ENCODE measurements at places on chromosomes 16 and 17. TPM values are rescaled to one million over a fixed set of nuclear protein-coding genes. Genes with fewer than 3 reads are reported as not detected.

The GAST gene
- not detected for total RNA-seq

DNA sequence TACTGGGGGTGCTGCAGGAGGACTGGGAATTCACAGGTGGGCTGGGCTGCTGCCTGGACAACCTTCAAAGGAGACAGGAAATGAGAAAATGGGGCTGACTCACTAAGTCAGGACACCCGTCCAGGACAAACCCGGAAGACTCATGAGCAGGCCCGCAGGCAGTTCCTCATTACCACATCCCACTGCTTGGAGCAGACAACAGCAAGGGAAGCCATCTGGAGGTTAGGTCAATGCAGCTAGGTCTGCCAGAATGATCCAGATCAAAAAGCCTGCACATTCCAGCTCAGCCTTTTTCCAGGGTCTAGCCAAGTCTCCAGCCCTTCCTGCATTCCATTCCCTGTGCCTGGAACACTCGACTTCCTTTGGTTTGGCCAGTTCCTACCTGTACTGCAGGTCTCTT is 536.5 kb upstream of the CDH11 start:
- peak; percentile 91 for DNase-seq

DNA sequence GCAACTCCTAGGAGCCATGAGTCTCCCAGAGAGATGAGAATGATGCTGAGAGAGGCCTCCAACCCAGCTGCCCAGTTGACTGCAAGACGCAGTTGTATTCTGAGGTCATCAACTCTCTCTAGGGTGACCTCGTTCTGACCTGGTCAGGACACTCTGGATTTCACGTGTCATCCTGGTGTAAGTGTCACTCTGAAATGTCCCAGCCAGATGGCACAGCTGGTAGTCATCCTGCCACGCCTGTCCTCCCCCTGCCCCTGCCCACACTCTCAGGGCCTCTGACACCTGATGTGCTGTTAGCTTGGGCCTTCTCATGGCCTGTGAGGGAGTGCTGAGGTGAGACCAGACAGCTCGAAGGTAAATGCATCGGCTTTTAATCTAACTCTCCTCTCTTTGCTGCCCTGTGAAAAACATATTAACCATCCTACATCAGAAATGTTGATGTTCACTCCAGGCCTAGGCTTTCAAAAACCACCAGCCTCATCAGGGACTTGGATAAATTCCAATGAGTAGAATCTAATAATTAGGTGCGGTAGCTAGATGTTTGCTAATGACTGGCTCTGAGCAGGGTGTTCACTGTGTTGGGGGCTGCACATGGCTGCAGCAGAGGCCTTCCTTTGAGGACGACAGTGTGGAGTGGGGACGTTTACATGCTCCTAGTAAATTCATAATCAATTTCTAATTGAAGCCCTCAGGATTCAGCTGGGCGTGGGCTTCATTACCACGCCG is 13.8 kb downstream of the MLYCD start:
- DNase-seq = no peak

DNA sequence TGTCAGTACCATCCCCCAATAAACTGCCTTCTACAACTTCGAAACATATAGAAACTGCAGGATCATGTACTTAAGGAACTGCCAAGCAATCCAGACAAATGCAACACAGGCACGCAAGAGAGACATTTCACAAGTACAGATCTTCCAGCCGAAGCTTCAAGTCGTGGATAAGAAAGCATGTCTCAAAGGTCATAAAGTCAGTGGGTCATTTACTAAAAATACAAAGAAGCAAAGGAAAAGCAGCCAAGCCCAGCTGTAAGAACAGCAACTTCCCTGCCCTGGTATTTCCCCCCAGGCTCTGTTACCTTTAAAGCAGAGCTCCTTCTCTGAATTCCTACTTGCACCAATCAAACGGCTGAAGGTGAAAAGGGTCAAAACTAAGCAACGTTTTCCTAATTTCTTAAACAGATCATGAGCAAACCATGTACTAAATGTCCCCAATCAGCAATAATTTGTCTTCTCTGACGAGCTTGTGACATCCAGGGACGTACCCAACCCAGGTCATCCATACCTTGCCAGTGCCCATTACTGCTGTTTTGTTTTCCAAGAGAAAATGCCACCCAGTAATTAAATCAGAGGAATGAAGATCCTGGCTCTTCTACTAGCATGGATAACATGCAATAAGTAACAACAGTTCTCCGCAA is 1.7 kb downstream of the AKTIP start:
- DNase-seq = no peak

DNA sequence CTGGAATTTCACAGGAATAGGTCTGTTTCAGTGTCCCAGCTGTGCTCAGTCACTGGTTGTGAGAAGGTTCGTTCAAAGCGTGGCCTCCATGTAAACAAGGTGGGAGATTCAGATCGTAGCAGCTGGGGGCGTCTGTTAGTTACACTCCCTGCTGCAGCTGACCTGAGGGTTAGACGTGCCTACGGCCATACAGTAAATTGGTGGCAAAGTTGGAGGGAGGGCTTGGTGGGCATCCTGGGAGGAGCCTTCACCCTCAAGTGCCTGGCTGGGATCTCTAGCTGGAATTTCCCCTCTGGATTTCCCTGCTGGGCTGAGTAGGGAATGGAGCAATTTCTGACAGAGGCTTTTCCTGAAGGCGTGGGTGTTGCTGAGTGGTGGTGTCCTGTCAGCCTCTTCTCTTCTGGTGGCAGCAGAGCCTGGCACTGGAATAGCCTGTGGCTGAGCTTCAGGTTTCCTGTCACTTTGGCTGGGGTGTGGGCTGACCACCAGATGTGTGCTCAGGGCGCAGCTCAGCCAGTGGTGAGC is 6.4 kb downstream of the FCSK start:
- DNase-seq = no peak

GRCh38 chr17:77256710-77257109 is 115.9 kb downstream of the SEC14L1 start:
- DNase-seq = no peak

The KRTAP3-1 gene
- total RNA-seq = 4.3 TPM

- no peak for DNase-seq
Observed at GRCh38 chr17:2050300-2051060, 4.4 kb upstream of the HIC1 start.

GRCh38 chr17:57455063-57455914 is 199.0 kb downstream of the MSI2 start:
- DNase-seq = no peak

DNA sequence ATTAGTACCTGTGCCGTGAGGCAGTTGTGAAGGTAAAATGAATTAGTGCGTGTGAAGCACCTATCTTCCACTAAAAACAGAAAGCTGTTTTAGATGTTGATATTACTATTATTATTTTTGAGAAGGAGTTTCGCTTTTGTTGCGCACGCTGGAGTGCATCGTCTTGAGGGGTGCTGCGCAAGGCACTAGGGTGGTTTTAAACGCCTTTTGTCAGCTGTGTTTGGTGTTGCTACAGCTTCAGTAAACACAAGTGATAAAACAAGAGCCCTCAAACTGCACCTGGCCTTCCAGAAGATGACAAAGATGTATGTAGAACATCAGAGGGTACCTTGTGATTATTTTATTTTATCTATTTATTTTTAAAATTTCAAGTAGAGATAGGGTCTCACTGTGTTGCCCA is 38.2 kb downstream of the PLCG2 start:
- no peak for DNase-seq

DNA sequence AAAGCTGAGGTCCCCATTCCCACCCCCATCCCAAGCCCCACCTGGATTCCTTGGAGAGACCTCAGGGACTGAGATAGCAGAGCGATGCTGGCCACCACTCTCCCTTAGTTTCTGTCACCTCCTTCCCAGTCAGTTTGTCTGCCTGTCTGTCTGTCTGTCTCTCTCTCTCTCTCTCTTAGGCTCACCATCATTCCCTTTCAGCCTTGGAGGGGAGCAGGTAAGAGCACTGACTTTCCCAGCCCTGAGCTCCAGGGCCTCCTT is 5.9 kb downstream of the CD300LB start:
- no peak for DNase-seq

The SYCE1L gene
- not detected for total RNA-seq

- no peak for DNase-seq
Observed at GRCh38 chr17:68349157-68349556, 57.9 kb downstream of the ARSG start.

DNA sequence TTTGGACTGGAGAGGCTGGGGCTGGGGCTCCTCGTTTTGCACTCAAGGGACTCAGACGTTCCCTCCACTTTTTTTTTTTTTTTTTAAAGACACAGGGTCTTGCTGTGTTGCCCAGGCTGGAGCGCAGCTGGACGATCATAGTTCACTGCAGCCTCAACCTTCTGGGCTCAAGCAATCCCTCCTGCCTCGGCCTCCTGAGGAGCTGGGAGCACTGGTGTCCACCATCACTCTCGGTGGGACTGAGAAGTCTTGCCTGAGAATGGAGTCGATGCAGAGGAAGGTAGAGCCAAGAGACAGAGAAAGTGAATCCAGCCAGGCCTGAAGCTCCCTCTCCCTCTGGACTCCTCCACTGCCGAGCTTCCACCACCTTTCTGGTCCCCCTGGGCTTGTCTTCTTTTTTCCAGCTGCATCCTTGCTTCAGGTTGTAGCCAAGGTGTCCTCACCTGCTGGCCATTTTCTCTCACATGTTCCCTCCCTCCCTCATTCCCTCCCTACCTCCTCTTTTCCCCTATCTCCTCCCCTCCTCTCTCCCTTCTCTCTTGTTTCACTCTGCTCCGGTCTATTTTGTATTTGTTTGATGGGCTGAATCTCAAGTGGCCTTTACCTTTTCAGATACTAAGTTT is 233.8 kb downstream of the SNX29 start:
- no peak for DNase-seq

The EFCAB5 gene
- total RNA-seq = 0.18 TPM

DNA sequence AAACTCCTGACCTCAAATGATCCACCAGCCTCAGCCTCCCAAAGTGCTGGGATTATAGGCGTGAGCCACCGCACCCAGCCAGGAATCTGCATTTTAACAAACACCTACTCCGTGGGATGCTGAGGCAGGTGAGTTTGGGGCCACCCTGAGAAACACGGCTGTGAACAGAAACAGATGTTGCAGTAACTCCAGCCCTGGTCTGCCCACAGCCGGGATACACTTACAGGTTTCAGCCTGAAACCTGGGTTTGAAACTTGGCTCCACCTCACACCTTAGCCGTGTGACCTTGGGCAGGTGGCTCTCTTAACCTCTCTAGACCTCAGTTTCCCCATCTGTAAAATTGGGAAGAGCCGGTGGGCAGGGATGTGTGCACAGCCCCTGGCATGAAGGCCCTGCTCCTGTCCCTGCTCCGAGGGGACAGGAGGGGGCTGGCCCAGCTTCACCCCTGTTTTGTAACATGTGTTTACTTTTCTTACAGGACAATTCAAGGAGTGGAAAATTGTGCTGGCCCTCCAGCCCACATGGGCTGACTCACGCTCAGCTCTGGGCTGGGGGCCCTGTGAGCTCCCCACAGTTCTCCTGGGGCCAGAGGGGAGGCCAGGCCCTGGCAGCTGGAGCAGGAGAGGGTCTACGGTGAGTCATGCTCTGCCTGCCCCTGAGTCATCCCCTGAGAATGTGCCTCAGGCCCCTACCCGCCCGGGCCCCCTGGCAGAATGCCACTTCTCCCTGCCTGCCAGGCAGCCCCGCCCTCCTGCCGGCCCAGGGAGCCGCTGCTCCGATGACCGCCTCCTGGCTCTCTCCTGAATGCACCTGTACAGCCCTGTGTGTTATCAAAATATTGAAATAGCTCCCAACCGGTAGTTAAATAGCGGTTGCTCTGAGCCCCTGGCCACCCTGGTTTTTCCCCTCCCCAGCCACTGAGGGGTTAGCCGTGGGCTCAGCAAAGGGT is 7.7 kb upstream of the PPL start:
- peak; percentile 93 for DNase-seq

- DNase-seq = no peak
Observed at GRCh38 chr17:64617125-64617780, 44.9 kb downstream of the SMURF2 start.

The BOLA2B gene
- total RNA-seq = 133 TPM

DNA sequence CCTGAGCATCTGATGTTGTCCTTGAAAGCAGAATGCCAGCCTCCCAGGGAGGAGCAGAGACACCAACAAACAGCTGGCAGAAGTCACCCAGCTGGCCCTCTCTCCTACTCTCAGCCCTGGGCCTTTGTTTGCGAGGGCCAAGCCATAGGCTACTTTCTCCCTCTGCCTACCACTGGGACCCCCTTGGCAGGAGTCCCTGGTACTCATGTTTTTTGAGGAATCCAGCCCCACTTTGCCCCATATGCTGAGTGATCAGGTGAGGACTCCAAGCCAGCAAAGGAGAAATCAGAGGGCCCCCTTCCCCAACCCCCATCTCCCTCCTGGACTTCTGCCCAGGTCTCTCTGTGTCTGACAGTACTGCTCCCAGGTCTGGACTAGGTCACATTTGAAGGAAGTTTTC is 121.9 kb downstream of the USP31 start:
- no peak for DNase-seq

The PLA2G10 gene
- total RNA-seq = not detected

DNA sequence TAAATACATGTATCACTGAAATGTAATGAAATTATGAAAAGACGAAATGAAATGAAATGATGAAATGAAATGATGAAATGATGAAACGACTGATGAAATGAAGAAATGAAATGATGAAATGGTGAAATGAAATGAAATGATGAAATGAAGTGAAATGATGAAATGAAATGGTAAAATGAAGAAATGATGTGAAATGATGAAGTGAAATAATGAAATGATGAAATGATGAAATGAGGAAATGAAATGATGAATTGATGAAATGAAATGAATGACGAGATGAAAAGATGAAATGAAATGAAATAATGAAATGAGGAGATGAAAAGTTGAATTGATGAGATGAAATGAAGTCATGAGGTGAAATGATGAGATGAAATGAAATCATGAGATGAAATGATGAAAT is 594.7 kb downstream of the TP53TG3F start:
- no peak for DNase-seq

GRCh38 chr17:30316736-30317135 is 17.1 kb downstream of the TMIGD1 start:
- no peak for DNase-seq

The SMIM22 gene
- total RNA-seq = not detected

DNA sequence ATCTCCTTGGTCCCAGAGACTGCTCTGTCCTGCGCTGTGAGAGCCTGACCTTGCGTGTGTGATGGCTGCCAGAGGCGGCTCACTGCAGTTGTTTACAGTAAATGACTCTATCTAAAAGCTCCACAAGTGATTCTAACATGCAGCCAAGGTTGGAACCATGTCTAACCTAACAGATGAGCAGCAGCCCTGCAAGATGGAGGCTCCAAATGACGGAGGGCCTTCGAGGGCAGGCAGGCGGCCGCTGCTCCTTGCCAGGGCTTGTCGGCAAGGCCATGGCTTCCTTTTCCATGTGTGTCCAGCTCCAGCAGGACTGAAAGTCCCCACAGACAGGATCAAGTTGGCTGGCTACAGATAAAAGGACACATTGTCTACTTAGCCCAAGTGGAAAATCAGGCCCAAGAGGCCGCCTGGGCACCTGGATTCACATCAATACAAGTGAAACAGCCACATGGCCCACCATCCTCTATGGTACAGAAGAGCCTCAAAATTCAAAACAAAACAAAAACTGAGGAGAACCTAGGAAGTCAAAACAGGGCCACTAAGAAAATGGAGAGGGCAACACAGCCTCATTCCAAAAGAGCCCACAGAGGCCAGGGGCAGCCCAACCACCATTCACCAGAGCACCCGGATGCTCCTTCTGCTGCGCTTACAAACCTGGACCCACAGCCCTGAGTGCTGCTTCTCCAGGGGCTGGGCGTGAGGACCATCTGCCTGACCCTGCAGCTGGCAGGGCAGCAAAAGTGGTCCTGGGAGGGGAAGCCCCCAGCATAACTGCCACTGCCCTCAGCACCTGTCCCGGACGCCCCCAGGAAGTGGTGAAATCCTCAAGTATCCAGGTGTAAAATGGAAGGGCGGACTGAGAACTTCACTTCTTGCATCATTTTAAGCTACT is 65.0 kb downstream of the AMFR start:
- DNase-seq = no peak

- no peak for DNase-seq
Observed at GRCh38 chr17:32917842-32918241, 10.1 kb upstream of the TMEM98 start.

All from HFFc6 (cell line).